NCI-H146 (cell line): ENCODE measurements at places on chromosomes 11 and 22.

DNA sequence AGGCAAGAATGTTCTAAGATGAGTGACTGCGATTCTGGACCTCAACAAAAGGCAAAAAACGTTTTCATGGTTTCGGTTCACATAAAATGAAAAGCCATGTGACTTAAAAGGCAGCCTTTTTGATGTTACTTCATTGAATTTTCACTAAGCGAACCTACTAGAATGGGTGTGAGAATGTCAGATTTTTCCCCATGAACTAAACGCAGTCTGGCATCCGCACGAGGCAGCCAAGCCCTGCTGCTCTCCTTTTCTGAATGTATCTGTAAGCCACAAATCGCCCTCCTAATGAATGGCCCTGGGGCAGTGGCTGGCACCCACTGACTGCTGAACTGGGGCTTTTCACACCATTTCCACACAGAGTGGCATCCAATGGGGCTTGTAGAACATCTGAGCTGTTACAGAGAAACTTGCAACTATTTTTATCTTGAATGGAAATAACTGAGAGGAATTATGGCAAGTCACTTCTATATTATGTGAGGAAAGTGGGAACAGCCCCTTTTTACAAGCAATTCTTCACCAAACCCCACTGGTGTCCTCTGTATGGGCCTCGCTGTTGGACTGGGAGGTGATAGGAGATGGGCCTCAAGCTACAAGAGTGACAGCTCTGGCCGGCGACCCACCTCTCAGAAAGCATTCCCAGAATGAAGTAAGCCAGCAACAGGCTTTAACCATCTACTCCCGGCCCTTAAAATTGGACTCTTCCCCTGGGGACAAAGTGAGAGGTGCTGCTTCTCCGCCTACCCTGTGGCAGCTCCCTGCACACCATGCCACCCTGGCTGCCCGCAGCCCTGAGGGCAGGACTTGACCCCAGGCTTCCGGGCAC is 29.4 kb downstream of the PPP2R1B start:
- DNase-seq = no peak

GRCh38 chr11:36132940-36133339 is 156.3 kb downstream of the COMMD9 start:
- no peak for DNase-seq

DNA sequence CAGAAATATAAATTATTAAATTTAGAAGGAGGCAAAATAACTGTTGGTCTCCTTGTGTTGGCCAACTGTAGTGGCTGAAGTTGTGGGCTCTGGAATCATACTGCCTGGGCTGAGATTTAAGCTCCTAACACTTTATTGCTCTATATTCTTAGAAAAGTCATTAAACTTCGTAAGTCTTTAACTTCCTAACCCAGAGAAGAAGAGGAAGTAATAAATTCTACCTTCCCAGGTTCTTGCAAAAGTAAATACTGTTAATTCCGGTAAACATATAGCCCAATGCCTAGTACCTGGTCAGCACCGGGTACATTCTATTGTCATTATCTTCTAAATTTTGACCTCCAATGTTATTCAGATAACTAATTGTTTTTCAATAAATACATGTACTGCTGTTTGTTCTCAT is 4.5 kb downstream of the OR51T1 start:
- DNase-seq = no peak

GRCh38 chr22:42433754-42434682 is 1.8 kb upstream of the NFAM1 start:
- peak; percentile 39 for DNase-seq

GRCh38 chr11:18106688-18107087 is 806 bp upstream of the SAAL1 start:
- DNase-seq = no peak

- DNase-seq = no peak
These were observed 37.4 kb upstream of the KCNQ1OT1 start for GRCh38 chr11:2737226-2737590.

DNA sequence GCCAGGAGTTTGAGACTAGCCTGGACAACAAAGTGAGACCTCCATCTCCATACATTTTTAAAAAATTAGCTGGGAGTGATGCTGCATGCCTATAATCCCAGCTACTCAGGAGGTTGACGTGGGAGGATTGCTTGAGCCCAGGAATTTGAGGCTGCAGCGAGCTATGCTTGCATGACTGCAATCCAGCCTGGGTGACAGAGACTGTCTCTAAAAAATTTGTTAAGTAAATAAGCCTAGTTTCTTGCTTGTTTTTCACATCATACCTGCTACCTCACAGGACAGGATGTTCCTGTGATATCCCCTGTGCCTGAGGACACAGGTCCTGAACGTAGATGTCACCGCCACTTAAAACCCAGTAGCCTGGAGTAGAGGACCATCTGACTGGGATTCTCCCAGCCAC is 348.6 kb downstream of the MN1 start:
- DNase-seq = no peak

GRCh38 chr22:30277547-30278344 is 11.1 kb upstream of the OSM start:
- no peak for DNase-seq

- DNase-seq = no peak
These were observed 276.2 kb downstream of the METTL15 start for GRCh38 chr11:28384418-28384817.

- no peak for DNase-seq
These were observed 112.5 kb upstream of the ANO3 start for GRCh38 chr11:26219183-26220117.

DNA sequence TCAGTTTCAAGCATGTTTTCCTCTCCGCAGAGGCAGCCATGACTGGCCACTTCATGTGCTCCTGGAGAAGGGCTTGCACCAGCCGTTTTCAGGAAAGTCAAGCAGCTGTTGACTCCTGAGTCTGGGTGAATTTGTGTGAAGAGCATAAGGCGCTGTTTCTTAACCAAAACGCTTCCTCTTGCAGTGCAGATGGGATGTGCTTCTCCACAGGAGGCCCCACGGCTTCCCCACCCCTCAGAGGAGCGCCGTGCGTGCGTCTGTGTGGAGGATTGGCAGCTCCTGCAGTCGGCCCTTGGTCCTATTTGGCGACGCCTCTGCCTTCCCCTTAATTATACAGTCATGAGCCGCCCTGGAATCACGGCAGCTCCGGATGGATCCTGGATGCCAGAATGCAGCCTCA is 54.1 kb upstream of the B3GAT1 start:
- no peak for DNase-seq
